ENCODE measurements at places on chromosomes 1 and 21. TPM values are rescaled to one million over a fixed set of nuclear protein-coding genes. Genes with fewer than 3 reads are reported as not detected.

EPHA2 gene
- 4.8 TPM for total RNA-seq

GRCh38 chr1:44655609-44656008 is 18.7 kb downstream of the TMEM53 start:
- DNase-seq, result no peak

- DNase-seq, result peak; percentile 47
Measured at GRCh38 chr1:206680279-206680678, 4.4 kb upstream of the MAPKAPK2 start.

DNA sequence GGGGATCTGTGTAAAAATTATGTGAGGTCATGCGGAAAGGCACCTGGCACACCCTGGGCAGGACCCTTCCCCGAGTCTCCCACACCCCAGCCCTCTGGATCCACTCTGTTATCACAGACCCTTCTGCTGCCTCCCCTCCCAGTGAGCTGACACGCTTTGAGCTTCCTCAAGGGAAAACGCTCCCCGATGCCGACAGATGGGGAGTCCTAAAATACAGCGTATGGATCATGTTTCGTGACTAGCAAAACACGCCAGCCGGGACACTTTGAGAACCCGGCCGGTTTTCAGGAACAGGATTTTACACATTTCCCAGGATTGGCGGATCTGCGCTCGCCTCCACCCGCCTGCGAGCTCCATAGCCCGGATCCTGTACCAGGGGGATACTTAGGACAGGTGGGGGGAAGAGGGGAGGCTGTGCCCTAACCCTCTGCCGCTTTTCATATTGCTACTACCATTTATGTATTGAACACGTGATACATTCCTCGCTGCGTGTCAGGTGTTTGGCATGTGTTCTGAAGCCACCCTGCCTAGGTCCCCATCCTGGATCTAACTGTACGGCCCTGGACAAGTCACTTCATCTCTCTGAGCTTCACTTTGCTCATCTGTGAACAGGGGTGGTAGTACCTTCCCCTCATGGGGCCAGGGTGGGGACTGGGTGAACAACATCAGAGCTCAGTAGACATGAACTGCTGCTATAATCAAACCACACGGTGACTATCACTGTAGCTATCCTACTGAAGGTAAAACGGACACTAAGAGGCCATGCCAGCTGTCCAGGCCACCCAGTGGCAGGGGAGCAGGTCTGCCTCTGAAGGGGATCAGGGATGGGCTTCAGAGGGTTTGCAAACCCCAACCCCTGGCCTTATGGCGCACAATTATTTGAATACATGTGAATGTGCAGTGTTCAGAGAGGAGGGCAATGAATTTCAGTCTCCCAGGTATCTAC is 63.2 kb downstream of the SSBP3 start:
- DNase-seq, result no peak

GRCh38 chr1:71350805-71351204 is 270.0 kb upstream of the ZRANB2 start:
- DNase-seq, result no peak

GPR25 gene
- not detected for total RNA-seq

DNA sequence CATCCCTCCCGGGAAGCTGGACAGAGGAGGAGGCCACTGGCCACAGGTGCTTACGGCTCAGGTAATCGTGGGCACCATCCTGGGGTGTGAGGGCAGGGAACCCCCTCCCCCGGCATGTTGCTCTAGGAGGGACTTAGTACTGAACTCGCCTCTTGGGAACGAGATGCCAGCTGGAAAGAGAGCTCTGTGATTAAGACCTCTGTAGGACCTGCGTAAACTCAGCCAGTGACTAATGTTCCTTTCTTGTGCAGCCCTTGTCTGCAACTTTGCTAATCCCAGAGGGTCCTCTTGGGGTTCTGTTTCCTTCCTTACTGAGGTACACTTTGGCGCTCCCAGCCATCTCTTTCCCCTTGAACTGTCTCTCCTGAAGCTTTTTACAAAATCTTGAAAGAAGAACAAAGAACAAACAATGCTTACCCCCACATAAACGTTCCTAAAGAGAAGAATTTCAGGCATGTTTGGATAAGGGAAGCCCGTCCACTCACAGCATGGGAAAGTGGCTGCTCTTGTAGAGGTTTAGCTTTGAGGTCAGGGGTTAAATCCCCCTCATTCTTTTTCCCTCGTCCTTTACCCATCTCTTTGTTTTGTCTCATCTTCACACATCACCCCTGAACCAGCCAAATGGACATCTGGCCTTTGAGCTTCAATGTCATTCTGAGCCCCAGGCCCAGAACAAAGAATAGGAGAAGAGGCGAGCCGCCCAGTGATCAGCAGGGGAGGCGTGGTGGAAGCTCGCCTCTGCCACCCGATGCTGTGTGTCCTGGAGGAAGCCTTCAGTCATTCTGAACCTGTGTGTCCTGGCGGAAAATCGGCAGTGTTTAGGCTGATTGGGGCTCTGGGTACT is 37.4 kb downstream of the CITED4 start:
- no peak for DNase-seq

DNA sequence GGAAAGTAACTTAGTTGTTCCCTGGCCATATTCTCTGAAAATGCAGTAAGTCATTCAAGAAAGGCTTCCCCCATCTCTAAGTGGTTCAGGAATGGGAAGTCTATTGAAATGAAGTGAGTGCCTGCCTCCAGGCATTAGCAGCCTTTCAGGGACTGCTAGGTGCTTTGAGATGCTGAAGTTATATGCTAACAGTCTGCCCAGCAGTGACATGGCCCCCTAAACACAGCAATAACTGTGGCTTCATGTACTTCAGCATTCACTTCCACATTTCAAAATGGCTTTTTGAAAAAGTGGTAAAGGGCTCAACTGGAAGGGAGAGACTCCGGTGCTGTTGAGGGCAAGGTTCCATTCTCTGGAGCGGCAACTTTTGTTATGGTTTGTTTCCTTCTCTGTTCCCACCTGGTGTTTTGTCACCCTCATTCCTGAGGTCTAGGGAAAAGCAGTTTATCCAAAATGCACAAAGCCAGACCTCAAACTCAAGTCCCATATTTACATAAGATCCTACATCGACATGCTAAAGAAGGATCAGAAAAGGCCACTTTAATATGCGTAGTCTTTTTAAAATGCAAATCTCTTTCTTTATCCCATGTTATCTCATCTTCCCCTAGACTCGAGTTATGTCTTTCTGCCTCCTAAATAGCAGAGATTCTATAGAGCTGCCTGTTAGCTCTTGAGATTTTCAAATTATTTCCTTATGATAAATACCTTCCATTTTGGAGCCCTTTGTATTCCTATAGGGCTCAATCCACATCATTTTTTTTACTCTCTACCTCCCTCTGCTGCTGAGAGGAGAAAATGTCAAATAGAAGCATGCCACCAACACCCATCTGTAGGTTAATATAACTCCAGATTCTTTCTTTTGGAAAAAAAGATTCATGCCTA is 34.2 kb upstream of the LRRC8C start:
- DNase-seq, result no peak

DNA sequence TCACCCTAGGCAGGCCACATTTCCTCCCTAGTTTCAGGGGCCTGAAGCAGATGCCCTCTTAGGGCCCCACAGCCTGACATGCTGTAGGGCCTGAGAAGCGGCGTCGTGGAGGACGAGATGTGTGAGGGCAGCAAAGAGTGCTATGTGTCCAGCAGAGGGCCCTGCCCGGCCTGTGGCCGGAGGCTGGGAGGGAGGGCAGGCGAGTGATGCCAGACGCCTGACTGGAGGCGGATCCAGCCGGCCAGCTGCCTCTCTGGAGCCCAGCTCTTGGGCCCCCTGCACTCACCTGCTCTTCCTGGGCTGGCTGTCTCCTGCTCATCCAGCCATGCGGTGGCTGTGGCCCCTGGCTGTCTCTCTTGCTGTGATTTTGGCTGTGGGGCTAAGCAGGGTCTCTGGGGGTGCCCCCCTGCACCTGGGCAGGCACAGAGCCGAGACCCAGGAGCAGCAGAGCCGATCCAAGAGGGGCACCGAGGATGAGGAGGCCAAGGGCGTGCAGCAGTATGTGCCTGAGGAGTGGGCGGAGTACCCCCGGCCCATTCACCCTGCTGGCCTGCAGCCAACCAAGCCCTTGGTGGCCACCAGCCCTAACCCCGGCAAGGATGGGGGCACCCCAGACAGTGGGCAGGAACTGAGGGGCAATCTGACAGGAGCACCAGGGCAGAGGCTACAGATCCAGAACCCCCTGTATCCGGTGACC is at the start of gene GPR37L1:
GPR37L1 (plus strand) TSS at position 279 of the 697 bp plus-strand sequence; CDS start at position 326, 47 bp downstream.
- no peak for DNase-seq

- DNase-seq, result no peak
Measured at GRCh38 chr1:48789903-48790302, 13.2 kb upstream of the BEND5 start.

DNA sequence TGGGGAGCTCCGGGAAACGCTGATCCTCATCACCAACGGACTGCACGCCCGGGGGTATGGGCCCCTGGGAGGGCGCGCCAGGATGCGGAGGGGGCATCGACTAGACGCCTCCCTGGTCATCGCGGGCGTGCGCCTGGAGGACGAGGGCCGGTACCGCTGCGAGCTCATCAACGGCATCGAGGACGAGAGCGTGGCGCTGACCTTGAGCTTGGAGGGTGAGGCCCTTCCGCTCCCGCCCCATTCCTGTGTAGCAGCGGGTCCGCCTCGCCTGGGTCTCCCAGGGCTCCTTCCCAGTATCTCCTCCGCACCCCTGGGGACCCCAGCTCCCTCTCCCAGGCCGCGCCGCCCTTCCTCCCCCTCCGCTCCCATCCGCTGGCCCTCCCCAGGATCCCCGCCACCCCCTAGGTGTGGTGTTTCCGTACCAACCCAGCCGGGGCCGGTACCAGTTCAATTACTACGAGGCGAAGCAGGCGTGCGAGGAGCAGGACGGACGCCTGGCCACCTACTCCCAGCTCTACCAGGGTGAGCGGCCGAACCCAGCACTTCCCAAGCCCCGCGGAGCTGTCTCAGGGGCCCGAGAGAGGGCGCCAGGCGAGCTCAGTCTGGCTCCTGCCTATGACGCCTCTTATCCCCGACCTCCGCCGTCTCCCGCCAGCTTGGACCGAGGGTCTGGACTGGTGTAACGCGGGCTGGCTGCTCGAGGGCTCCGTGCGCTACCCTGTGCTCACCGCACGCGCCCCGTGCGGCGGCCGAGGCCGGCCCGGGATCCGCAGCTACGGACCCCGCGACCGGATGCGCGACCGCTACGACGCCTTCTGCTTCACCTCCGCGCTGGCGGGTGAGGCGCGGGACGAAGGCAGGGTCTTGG is 5.0 kb downstream of the HAPLN2 start:
- peak; percentile 79 for DNase-seq

GRCh38 chr1:218693599-218693998 is 348.5 kb downstream of the TGFB2 start:
- no peak for DNase-seq

DNA sequence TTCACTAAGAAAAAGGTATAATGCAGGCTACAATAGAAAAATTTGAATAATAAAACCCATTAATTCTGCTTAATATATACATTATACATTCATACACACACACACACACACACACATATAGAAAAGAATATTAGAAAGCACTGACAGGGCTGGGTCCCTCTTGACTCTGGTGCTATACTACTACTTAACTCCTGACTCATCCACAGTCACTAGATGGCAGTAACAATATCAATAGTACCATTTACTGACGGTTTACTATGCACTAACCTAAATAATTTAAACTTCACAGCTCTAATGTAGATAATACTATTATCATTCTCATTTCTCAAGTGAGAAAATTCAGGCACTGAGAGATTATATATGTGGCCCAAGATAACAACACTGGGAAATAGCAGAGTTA is 87.5 kb downstream of the COP1 start:
- no peak for DNase-seq

HJV gene
- not detected for total RNA-seq

DNA sequence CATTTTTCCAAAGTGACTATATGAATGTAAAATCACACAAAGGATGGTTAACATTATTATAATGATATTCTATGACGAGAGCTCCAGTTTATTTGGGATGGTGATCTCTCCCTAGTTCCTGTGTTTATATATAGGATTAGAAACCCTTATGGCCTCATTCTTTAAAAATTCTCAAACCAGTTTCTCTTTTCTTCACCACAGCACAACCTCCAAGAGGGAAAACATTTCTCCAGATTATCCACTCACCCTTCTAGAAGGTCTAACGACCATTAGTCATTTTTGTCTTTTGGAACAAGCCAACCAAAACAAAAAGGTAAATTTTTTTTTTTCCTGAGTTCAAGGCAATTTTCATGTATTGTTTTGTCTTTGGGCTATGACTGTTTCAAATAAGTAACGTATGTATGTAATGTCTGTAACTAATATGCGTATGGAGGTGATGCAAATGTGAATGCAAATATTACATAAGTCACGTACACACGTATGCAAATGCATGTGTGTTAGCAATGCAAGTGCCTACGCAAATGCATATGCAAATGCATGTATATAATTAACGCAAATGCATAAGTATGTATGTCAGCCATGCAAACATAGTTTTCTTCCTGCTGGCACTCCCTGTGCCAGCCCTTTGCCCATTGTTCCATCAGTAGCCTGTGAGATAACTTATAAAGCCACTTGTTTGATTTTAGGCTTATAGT is 72.5 kb upstream of the MORC3 start:
- DNase-seq, result no peak

- DNase-seq, result no peak
Measured at GRCh38 chr1:98030976-98031375, 110.1 kb upstream of the DPYD start.

GRCh38 chr1:85494074-85494903 is 29.3 kb upstream of the DDAH1 start:
- DNase-seq, result no peak

DNA sequence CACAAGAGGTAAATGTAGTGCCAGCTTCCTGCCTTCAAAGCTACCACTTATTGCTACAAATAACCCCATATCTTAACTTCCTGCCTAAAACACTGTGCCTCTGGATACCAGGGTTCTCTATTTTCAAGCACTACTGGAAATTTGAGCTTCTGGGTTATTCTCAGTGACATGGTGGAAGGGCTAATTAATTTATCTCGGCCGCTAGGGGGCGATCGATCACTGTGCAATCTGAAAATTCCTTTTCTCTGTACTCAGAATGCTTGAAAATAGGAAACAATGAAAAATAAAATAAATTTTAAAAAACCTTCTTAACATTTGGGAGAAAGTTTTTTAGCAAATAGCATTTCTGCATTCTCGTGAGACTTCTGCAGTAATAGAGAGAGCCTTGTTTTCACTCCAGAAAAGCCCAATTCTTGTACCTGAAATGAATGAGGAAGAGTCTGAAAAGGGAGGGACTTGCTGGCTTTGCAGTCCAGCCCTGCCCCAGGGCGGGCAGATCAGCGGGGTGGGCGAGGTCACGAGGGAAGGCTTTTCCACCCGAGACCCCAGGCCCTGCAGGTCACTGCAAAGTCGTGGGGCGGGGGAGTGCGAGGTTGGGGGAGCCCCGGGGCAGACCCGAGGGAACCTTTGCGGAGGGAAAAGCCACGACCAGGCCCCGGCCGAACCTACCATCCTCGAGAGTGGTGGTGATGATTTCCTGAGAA is 276.7 kb downstream of the PCP4 start:
- no peak for DNase-seq

- DNase-seq, result no peak
Measured at GRCh38 chr1:110787328-110788071, 85.4 kb upstream of the CD53 start.

TNFSF4 gene
- total RNA-seq, result 1.4 TPM

Measured in sigmoid colon (tissue), 7 donors.